ENCODE measurements at places on chromosomes 7 and 10.

DNA sequence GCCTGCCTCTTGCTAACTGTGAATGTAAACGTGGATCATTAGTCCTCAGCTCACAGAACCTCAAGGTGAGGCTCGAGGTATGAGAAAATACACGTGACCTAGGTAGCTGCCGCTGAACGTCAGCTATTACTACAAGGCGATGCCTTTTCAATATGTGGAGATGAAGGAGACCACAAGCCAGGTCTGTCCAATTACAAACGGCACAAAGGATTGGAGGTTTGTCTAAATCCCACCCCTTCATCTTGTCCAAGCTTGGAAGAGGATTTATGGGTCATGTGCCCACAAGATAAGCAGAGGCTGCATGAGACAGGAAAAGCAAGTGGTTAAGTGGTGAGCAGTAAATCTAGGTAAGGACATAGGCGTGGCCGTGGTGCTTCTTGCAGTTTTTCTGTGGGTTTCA is 3.4 kb downstream of the H2BK1 start:
- no peak for DNase-seq

DNA sequence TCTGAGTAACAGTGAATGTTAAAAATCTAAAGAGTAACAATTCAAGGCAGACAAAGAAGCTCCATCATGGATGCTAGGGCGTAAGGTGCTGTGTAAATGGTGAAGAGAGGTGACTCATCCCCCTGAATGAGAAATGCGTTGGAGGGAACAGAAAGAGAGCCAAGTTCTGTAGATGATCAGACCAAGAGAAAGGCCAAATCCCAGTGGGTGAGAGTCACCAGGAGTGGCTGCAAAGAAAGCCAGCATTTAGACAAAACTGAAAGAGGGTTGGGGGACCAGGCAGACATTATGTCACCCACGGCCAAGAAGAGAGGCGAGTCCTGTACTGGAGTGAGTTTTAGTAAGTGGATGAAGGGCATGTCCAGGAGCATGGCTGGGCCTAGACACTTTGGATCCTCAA is 153.1 kb downstream of the TRIL start:
- DNase-seq, result no peak

- DNase-seq, result no peak
Measured at GRCh38 chr7:101245147-101245668, 327 bp upstream of the FIS1 start.

GRCh38 chr10:50846753-50847152 is 38.7 kb downstream of the A1CF start:
- no peak for DNase-seq

GRCh38 chr10:70985824-70986622 is 97.7 kb upstream of the PCBD1 start:
- no peak for DNase-seq

GRCh38 chr10:70592746-70593512 is 9.6 kb downstream of the PRF1 start:
- DNase-seq, result no peak

DNA sequence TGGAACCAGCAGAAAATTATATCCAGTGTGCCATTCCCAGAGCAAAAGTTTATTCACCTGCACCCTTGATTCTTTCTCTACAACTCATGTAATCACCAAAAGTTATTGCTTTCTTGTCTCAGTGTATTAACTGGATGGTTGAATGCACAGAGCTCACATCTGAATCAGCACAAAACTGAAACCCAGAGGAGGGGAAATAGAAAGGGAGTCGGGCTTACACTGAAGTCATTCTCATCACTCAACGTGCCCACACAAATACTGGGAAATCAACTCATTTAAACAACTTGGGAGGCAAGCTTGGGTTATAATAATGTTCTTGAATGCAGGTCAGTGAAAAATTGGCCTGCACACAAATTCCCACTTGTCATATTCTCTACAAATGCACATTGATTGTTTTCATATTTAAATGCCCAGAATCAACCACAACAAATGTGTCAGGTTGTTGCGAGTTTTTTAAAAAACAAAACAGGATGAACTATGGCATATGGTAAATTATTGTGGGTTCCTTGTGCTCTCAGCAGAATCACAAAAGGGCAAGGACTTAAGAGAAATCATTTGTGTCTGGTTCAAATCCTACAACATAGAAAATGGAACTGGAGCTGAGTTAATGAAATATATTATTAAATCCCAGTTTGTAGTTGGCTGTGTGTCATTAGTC is 125.9 kb upstream of the NOBOX start:
- DNase-seq, result no peak

All from amygdala (tissue), 56 donors.